ENCODE measurements at places on chromosomes 1 and 21.

- no peak for DNase-seq
These were observed 69.1 kb upstream of the TEKT2 start for GRCh38 chr1:36014722-36015220.

DNA sequence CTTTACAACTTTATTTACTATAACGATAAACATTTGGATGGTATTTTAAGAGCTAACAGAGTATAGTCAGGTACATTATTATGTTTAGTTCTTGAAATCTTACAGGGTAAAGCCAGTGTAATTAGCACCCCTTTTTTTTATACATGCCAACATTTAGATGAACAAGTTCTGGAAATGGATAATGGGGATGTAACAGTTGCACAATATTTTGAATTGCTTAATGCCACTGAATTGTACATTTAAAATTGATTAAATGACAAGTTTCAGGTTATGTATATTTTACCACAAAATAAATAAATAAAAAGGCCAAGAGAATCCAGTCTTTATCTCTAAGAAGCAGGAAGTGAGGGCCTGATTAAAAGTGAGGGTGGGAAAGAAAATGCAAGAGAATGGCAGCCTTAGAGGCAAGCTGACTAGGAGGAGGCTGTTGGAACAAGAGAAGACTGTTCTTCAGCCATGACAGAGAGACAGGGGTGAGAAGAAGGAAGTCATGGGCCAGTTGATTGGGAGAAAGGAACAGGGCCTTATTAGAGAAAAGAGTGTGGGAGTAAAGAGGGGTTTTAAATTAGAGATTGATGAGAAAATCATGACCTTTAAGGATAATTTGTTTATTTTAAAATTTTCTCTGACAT lies 49.9 kb upstream of the TNFSF18 start:
- DNase-seq: no peak

DNA sequence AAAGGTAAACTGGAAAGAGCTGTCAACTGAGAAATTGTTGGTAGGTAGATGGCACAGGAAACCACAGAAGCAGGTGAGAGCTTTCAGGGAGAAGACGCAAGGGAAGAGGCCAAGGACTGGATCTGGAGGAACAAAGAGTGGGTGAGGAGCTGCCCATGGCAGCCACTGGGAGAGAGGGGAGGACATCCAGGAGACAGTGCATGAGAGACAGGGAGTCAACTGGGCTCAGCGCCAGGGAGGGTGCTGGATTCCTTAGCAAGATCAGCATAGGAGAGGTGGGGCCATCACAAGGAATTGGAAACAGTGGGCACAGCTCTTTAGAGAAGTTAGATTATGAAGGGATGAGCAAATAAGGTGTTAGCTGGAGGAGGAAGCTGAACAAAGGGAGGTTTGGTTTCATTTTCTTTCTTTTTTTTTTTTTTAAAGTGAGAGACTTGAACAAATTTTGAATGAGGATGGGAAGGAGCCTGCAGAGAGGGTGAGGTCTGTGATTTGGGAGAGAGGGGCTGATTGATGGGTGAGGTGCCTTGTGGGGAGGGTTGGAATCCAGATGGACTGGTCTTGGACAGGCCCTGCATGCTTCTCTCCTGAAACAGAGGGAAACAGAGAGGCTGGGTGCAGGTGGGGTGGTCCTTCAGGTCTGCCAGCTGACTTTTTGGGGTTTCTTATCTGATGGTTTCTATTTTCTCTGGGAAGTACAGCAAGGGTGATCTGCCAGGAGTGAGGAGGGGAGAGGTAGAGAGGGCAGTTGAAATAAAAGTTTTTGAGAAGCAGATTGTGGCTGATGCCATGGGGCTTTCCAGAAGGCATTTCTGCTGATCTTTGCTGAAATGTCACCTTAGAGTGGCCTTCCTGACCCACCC lies 5.4 kb downstream of the CYP4B1 start:
- peak; percentile 24 for DNase-seq

DNA sequence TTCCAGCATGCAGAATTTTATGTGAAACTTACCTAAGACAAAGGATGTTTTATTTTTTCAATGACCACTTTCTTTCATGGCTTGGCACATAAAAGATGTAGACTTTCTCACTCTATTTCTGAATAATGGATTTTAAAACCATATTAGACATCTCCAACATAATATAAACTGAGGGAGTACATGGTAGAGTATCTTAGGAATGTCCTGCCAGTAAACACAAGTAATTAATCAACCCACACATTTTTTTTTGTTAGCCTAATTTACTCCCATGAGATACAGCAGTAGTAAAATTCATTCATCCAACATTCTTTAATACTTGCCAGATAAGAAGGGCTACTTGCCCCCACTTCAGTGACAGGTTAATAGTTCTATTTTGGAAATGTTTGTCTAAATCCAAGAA lies 235.4 kb upstream of the ADAMTS5 start:
- DNase-seq: no peak

GRCh38 chr1:29325675-29326074 lies 89.4 kb downstream of the PTPRU start:
- DNase-seq: no peak

GRCh38 chr1:17765444-17766411 lies 10.6 kb downstream of the ACTL8 start:
- DNase-seq: no peak

- DNase-seq: no peak
These were observed 56.4 kb downstream of the CACHD1 start for GRCh38 chr1:64526312-64526711.

DNA sequence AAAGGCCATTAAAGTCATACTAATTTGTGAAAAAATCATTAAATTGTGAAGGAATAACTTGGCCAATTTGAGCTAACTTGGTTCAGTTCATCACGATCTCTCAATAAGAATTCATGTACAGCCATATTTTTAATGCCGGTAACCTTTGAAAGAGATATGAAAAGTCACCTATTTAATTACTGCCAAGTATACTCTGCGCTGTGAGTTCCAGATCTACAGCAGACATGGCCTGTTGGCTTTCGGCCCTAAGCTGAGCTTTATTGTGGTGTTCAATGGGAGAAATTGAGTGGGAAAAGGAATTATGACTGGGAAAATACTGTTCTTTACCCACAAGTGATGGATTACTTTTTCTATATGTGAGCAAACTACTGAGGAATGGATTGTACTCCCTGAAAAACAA lies 159.9 kb upstream of the L1TD1 start:
- no peak for DNase-seq

DNA sequence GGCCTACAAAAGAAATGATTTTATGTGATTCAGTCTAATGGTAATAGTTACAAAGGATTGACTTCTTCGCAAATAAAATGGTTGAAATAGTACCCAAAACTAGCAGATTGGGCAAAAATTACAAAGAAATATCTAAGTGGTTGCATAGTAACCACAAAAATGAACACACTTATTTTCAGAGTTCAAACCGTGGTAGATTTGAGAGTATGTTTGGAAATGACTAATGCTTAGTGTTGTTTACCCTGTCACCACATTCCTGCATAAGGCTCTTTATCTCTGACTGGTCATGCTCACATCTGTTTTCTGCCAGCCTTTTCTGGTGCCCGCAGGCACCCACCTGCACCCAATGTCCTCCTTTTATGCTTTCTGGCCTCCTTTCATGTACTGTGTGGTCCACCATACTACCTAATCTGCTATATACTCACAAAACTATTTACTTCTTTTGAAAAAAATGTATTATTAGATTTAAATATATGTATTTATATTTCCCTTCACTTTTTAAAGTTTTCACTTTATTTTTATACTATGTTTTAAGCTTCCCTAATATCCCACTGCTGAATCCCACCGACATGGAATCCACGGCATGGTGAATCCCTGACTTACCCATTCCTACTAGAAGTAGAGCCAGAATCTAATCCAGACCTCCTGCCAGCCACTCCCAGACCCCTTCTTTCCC lies 30.3 kb downstream of the PTPRC start:
- DNase-seq: no peak

DNA sequence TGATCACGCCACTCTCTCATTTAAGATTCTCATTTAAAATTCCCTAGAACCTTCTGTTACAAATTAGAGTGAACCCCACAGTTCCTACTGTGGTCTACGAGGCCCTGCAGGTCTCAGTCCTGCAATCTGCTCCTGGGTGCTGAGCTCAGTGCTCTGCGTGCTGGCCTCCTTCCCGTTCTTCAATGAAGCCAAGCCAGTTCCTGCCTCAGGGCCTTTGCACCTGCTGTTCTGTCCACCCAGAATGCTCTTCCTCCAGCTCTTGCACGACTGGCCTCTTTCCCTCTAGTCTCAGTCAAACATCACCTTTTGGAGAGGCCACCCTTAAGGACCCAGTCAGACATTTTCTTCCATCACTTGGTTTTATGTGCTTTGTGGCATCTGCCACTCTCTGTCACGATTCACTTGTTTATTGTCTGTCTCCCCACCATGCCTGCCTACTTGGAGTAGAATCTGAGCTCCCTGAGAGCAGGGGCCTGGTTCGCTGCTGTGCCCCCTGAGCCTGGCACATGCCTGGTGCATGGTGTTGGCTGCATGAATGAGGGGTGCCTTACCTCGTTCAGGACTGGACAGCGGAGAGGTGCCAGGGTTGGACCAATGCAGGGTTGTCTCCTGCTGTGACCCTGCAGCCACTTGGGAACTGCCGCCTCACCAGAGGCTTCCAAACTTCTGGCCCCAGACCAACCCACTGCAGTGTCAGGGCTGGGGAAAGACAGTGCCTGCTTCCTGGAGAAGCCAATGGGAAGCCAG lies 9.7 kb upstream of the H6PD start:
- DNase-seq: no peak

GRCh38 chr1:178536844-178537371 lies 24.0 kb downstream of the TEX35 start:
- no peak for DNase-seq
